Right renal cortex interstitium (tissue), 3 donors: ENCODE measurements at places on chromosomes 4 and X.

GRCh38 chrX:135408794-135409193 is 12.9 kb upstream of the SMIM10L2A start:
- DNase-seq: no peak

DNA sequence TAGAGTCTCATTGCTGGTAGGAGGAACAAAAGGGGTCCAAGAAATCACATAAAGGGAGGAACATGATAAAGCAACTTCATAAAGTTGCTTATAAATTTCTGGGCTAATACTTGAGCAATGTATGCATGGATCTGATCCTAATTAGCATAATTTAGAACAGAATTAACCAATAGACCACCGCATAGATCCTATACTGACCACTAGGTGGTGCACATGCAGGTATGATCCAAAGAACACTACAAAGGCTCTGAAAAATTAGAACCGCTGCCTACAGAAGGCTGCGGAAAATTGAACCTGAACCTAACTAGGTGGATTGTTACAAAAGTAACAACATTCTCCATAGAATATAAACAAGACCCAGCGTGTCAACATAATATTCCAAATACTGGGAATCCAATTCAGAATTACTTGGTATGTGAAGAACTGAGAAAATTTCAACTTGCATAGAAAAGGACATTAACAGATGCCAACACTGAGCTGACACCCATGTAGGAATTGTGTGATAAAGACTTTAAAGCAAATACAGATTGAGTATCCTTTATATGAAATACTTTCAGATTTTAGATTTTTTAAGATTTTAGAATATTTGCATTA is 23.3 kb downstream of the BRCC3 start:
- DNase-seq: no peak

- DNase-seq: no peak
Observed at GRCh38 chr4:6724421-6725111, 8.6 kb downstream of the BLOC1S4 start.

- DNase-seq: no peak
Observed at GRCh38 chr4:2483237-2483636, 14.3 kb downstream of the RNF4 start.

- DNase-seq: no peak
Observed at GRCh38 chr4:113221990-113222389, 172.5 kb downstream of the ANK2 start.

- no peak for DNase-seq
Observed at GRCh38 chr4:100286636-100287035, 96.4 kb upstream of the DDIT4L start.

- no peak for DNase-seq
Observed at GRCh38 chr4:55625835-55626234, 10.3 kb downstream of the NMU start.

- no peak for DNase-seq
Observed at GRCh38 chrX:135331525-135331924, 22.2 kb downstream of the ETDC start.

DNA sequence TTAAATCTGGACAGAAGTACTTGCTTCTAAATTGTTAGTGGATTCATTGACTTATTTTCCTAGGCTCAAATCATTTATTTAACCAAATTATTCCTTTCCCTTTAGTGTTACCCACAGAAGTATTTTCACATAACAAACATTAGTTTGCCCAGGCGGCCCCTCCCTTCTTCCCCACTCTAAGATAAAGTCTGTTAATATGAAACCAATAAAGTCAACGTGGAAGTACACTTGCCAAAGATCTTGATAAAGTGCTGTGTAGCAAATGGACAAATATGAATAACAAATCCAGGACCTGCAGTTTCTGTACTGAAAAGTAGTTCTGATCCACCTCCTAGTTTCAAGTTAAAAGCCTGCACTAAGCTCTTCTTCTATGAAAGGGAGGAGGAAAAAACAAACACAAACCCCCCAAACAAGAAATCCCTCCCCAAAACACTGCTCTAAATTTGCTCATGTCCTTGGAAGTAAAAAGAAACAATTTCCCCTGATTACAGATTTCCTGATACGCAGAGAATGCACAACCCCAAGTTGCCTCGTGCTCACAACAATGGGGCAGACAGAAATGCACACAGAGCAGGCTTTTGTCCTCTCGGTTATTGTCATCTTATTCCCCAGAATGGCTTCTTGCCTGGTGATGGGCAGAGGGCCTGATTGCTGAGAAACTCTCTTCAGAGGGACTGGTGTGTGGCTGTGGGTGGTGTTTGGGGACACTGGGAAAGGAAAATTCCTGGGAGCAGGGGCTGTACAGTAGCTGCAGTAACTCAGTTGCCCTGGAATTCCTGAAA is 23.2 kb downstream of the TMSB4X start:
- no peak for DNase-seq

GRCh38 chrX:123817288-123817894 is 42.5 kb upstream of the XIAP start:
- DNase-seq: no peak

- DNase-seq: no peak
Observed at GRCh38 chr4:127708985-127709384, 21.2 kb upstream of the SLC25A31 start.

DNA sequence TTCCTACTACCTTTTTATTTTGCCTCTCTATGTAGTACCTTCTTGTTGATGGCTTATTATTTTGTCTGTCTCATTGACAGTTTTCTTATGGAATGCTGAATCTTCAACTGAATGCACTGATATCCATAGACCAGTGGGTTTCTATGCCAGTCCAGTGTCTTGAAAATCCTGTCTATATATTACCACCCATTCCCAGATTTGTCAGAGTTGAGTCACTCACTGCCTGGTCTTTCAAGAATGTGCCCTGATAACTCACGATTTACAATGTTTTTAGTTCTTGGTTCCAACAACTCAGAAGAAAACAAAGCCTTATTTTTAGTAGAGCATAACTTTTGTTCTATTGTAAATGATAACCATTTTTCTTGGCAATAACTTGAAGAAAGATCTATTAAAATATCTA is 606.0 kb upstream of the PITX2 start:
- DNase-seq: no peak

- DNase-seq: no peak
Observed at GRCh38 chr4:125459531-125459930, 144.8 kb downstream of the FAT4 start.

DNA sequence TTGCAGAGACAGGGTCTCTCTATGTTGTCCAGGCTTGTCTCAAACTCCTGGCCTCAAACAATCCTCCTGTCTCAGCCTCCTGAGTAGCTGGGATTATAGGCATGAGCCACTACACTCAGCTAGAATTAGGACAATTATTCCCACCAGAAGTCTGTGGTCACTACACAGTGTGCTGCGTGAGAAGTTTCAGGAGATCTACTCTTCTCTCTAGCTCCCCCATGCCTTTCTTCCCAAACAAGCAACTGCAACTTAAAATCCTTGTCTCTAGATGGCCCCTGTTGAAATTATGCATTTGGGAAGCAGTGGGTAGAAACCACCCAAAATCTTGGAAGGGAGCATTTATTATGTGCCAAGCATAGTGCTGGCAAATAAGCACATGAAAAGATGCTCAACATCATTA is 21.1 kb upstream of the MAP7D3 start:
- DNase-seq: no peak

DNA sequence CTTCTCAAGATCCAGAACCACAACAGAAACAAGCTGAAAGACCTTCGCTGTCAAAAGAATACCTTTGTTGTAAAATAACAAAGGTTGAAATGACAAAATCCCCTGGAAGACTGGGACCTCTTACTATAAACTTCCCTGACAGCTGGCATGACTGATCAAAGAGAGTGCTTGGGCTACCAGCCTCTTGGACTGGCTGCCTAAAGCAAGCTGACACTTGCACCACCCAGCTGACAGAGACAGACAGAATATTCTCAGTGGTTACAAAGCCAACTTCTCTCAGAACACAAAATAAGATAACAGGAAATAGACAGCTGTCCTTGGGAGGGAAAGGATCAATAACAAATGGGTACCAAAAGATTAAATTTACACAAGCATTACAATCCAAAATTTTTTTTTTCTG is 241.7 kb upstream of the SPOCK3 start:
- DNase-seq: no peak

GRCh38 chrX:6898371-6898770 is 249.1 kb upstream of the STS start:
- DNase-seq: no peak

DNA sequence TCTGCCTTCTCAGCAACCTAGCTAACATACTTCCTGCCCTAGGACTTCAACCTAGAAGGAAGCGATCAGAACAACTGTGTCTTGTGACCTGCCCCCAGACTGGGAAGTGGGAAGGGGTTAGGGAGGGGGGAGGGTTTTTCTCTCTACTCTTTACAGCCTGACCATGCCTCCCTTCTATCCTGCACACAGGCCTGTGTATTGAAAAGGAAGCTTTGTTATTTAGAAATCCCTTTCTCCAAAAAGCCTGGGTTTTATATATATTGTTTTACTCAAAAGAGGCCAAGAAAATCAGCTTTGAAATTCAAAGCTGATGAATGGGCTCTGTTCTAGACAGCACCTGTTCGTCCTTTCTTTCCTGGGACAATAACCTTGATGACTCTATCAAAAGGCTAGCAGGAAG is 35.2 kb upstream of the SMS start:
- DNase-seq: no peak

DNA sequence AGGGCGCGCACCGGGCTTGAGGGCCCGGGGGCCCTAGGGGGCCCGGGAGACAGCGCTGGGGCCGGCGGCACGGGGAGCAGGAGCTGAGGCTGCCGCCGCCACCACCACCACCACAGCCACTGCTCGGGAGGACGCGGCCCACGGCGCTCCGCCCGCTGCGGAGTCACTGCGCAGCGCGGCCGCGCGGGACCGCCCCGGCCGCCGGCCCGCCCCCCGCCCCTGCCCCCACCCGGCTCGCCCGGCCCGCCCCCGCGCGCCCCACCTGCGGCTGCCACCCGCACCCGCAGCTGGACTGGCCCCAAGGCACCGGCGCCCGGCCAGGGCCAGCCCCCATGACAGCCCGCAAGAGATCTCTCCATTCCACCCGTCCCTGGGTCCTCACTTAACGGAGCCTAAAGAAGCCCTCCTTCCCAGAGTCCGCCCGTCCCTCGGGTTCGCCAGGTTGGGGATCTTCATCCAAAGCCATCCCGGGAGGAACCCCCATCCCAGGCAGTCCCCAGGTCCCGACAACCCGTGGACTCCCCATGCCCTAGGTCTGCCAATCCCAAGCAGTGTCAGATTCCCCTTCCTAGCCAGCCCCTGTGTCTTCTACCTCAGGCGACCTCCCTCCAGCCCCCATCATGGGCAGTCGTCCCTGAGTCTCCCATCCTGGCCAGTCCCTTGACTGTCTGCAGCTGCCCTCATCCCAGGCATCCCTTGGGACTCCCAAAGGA is 40.0 kb upstream of the IQSEC2 start:
- DNase-seq: no peak

- no peak for DNase-seq
Observed at GRCh38 chr4:36609661-36610060, 328.2 kb downstream of the DTHD1 start.
